ENCODE measurements at places on chromosomes 4 and X.

- DNase-seq: no peak
Observed at GRCh38 chrX:154437971-154438893, 1.3 kb downstream of the GDI1 start.

- no peak for DNase-seq
Observed at GRCh38 chr4:25863831-25864418, 1.1 kb upstream of the SEL1L3 start.

DNA sequence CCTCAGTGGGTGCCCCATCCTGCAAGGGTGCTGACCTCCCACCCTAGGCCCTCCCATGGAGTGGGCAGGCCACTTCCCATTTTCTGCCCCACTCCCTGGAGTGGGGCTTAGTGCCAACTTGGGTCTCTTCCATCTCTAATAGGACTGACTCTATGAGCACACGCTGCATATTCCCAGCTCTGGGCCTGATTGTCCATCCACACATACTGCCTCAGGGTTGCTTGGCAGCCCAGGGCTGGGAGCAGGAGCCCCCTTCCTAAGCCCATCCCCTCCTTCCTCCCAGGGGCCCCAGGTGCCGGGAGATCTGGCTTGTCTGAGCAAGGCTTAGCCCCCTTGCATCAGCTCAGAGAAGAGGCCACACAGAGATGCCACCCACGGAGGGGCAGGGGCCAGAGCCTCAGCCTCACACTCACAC lies 55.1 kb downstream of the PJA1 start:
- DNase-seq: no peak

- DNase-seq: peak; percentile 57
Observed at GRCh38 chrX:54492340-54492739, 3.7 kb downstream of the FGD1 start.

DNA sequence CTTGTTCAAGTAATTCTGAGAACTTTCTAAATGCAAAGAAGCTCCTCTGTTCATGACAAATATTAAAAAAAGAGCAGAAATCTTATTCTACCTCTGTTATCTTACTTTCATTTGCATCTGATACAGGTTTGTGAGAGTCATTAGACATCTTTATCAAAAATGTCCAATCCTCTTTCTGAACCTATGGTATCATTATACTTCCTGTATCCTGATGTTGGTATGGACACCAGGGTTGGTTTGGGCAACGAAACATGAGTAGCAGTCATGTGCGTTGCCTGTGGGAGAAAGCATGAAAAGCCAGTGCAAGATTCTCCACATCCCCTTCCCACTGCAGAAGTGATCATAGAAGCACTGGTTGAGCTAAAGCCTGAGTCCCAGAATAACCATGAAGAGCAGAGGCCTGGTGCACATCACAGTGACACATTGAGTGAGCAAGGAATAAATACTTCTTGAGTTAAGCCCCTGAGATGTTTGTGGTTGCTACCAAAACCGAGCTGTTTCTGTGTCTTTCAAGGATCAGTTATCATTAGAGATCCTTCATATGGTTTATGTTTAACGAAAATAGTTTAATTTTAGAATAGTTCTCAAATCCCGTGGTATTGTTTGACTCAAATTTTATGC lies 197.2 kb downstream of the BANK1 start:
- no peak for DNase-seq

DNA sequence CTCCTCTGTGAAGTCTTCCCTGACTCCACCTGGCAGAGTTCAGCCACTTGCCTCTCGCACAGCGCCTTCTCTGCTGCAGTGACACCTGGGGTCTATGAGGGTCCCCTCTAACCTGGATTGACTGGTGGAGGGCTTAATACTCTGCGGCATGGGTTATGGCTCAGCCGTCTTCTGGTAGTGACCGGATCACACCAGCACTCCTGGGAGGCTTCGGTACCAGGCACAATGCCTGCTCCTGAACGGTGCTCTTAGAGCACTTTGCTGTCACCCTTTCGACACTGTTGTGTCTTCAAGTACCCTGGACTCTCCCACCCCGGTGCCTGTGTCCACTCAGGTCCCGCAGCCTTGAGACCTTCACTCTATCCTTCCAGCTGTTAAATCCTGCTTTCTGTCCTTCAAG lies 50.0 kb downstream of the C4orf50 start:
- DNase-seq: no peak

- no peak for DNase-seq
Observed at GRCh38 chr4:150997141-150997540, 17.9 kb downstream of the LRBA start.

GRCh38 chrX:8738588-8739189 lies 6.8 kb upstream of the ANOS1 start:
- DNase-seq: peak; percentile 28

DNA sequence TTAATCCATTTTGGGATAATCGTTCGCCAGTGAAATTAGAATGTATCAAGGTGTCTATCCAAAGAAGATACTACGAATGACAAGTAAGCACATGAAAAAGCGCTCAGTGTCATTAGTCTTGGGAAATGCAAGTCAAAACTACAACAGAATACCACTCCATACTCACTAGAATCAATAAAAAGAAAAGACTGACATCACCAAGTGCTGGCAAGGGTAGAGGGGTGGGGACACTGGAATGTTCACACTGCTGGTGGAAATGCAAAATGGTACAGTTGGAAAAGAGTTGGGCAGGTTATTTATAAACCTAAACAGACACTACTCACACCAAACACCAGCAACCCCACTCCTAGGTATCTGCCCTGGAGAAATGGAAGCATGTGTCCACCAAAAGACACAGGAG lies 11.2 kb downstream of the WDR1 start:
- DNase-seq: peak; percentile 24

GRCh38 chr4:149766135-149766534 lies 49.5 kb downstream of the IQCM start:
- DNase-seq: no peak

GRCh38 chr4:14155803-14156202 lies 528.3 kb upstream of the BOD1L1 start:
- DNase-seq: no peak

DNA sequence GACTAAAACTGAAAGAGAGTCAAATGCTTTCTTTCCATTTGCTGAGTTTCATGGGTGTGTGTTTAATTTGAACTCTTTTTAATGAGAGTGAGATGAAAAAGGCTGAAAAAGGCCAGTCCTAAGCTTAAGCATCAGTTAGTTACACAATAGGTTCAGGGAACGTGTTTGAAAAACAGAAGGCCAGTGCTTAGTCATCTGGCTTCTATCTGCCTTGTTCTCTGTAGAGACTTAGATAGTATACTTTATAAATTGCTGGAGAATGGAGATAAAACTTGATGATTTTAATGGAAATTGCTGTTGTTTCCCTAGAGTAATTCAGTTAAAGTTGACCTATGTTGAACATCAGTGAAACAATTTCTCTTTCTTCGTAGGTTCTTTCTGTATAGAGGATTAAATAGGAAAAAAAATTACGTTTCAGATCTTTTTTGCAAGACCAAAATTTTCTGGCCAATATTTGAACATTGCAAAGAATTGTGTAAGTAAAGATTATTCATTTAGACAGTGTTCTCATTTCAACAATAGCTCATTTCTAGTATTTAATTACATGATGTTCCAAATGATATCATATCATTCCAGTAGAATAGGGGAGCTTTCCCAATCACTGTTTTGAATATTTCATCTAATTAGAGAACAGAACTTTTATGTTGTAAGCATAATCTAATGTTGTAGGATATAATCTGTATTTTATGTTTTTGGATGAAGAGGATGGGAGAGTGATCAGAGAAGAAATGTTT lies 1088.8 kb downstream of the ADGRL3 start:
- DNase-seq: no peak

GRCh38 chrX:49172280-49172780 lies 632 bp downstream of the PLP2 start:
- peak; percentile 54 for DNase-seq

DNA sequence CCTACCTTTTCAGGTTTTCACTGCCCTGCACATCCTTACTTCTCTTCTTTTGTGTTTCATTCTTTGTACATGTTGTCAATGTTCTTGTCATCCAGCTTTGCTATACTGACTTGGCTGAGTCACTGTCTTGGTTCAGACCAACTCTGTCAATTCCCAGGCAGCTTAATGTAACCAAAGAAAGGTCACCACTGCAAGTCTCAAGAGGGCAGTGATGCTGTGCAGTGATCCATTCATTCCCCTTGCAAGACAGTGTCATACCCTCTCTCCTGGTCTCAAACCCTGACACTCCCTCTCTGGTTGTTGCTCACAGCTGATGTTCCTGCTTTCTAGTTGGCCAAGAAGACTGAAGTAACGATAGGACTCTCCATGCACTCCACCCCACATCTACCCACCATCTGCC lies 17.5 kb downstream of the RAB39B start:
- no peak for DNase-seq

GRCh38 chr4:127406187-127406586 lies 226.6 kb upstream of the INTU start:
- no peak for DNase-seq

DNA sequence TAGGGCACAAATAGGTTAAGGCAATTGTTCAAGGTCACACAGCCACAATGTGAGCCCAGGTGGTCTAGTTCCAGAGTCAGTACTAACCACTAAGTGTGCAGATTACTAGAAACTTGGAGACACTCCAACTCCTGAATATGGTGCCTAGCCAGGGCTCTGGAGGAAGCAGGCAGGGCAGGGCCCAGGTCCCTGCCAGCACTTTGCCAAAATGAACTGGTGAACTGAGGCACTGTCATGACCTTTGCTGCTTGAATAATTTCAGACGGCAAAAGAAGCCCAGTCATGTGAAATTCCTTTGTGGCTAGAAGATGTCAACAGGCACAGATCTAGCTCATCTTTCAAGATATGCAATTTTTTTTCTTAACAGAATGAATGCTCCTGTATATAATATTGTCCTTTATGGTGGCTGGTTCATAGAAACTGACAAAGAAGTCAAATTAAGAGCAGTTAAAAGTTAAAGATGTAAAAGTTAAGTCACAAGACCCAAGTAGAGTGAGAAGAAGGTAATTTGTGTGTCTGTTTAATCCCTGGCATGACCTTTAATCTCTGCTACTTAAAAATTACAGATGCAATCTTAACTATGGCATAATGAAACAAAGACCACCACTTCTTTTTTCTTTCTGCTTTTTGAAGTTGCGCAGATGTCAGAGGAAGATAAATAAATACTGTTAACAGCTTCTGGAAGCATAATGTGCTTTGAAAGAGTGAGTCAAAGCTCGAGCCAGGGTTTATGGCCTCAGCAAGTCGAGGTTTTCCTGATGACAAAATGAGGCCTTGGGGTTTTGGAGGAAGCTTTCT lies 54.1 kb downstream of the SHROOM3 start:
- peak; percentile 7 for DNase-seq

- DNase-seq: no peak
Observed at GRCh38 chr4:67580577-67580976, 22.1 kb downstream of the STAP1 start.

- DNase-seq: peak; percentile 97
Observed at GRCh38 chrX:130100180-130100579, 10.1 kb downstream of the ELF4 start.
